CD4-positive, alpha-beta T cell treated with Interleukin-4 for 4 hours (primary cell): ENCODE measurements at places on chromosomes 2 and 18.
A peak's percentile ranks its signal among the peaks of the same experiment; 100 is the strongest.

DNA sequence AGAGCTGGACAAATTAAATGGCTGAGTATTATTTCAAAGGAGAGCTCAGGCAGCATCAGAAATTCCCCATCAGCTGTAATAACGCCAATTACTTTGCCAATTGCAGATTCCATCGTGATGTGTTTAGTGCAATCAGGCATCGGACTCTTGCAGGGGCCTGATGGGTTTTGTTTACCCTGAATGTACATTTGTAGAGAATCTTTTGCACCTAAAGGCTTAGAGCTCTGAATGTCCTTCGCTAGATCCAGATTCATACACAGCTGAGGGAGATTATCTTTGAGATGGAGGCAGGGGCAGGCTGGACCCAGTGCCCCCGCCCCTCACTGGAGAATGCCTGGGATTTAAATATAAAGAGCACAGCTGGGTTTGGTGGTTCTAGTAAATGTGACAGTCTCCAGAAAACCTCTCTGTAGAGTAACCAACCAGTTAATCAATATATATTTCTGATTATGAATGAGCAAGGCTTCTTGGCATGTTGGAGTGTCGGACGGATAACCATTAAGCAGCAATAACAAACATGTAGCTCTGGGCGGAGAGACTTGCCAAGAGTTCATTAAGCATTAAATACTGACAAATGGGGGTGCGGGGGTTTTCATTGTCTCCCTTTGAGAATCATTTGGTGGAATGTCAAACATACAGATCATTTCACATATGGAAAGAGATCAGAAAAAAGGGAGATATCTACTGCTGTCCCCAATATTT lies 200.9 kb downstream of the SETBP1 start:
- DNase-seq, result no peak

GRCh38 chr18:22933966-22934423 lies 867 bp downstream of the RBBP8 start:
- DNase-seq, result no peak

DNA sequence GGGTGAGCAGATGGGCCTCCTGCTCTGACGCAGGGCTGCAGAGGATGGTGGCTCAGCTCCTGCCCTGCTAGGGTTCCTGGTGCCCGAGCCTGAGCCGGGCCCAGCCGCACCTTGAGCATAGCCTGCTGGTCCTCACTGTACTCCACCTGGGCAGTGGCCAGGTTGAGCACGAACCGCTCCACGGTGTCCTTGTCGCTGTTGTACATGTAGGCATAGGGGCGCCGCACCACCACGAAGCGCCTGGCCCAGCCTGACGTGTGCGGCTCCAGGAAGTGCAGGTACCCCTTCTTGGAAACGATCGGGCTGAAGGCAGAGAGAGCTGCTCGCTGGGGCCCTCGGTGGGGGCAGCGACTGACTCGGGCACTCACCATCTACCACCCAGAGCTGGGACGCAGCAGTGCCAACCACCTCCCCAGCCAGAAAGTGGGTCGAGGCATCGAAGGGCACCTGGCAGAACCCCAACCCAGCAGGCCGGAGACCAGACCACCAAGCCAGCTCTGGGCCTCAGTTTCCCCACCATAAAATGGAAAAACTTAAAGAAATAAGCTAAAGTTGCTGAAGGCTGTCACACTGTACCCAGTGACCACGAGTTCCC lies 27.3 kb downstream of the AQP12A start:
- no peak for DNase-seq

DNA sequence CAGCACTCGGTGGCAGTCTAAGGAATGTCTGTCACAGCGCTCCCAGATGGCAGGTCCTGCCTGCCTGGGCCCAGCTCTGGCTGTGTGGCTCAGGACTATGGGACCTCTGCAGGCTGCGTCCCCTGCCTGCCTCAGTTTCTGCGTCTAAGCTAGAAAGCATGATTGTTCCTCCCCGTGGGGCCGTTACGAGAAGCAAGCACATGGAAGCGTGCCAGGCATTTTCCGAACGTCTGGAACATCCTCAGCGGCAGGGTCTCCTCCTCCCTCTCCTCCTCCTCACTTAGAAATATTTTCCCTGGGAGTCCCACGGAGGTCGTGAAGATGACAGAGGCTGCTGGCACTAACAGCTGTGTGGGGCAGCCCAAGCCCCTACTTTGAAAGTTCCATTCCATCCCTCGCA lies 43.3 kb downstream of the LRRFIP1 start:
- DNase-seq, result no peak

GRCh38 chr2:104888489-104889258 lies 34.8 kb downstream of the POU3F3 start:
- DNase-seq, result no peak

DNA sequence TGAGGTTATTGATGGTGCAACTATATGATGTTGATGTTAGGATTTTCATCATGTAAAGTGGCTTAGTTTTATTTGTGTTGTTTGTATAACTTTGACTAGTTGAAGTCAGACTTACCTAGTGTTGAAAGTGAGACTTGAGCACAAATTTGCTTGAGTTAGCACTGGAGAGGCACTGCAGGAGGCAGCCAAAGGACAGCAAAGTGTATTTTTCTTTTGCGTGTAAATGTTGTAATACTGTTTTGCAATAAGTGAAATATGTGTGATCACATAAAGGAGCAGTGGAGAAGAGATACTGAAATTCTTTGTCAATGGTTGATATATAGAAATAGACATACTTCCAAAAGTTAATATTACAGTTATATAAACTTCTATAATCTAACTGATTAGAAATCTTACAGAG lies 332.0 kb upstream of the RAB12 start:
- no peak for DNase-seq

- DNase-seq, result no peak
Observed at GRCh38 chr18:79851950-79852349, 54.2 kb downstream of the KCNG2 start.

GRCh38 chr2:7896940-7897487 lies 784.8 kb upstream of the ID2 start:
- no peak for DNase-seq

GRCh38 chr2:17756668-17757067 lies 2.7 kb downstream of the GEN1 start:
- DNase-seq, result no peak

DNA sequence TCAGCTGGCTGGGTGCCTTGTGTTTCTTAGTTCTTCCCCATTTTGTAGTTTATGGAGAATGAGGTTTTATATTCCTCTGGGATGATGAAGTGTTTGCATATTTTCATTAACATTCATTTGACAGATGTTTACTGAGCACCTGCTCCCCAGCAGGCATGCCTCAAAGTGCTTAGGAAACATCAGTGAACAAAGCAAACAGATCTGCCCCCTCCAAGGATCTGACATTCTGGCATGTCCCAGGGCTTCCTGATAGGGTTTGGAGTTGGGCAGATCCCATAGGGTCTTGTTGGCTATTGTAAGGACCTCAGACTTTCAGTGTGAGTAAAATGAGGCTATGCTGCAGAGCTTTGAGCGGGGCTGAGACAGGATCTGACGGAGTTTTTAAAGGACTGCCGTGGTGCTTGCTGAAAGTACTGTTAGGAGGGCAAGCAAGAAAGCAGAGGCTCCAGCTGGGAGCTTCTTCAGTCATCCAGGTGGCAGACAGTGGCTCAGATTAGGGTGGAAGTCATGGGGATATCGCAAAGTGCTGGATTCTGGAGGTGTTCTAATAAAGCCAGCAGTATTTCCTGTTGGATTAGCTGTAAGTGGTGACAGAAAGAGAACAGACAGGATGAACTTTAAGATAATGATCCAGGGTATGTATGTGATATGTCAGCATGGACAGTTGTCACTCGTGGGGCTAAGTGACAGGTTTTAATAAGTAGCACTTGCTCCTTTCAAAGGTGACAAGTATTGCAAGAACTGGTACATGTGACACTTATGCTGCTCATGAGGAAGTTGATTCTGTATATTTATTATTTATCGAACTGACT lies 11.3 kb upstream of the IAH1 start:
- no peak for DNase-seq

- no peak for DNase-seq
Observed at GRCh38 chr2:239747274-239747673, 277.9 kb downstream of the NDUFA10 start.

GRCh38 chr2:28367667-28368356 lies 24.8 kb upstream of the FOSL2 start:
- no peak for DNase-seq

GRCh38 chr2:181646415-181646987 lies 10.4 kb downstream of the CERKL start:
- no peak for DNase-seq

GRCh38 chr2:98663511-98664090 lies 55.2 kb downstream of the UNC50 start:
- DNase-seq, result peak; percentile 72

GRCh38 chr2:30577151-30577550 lies 130.1 kb downstream of the LCLAT1 start:
- no peak for DNase-seq

DNA sequence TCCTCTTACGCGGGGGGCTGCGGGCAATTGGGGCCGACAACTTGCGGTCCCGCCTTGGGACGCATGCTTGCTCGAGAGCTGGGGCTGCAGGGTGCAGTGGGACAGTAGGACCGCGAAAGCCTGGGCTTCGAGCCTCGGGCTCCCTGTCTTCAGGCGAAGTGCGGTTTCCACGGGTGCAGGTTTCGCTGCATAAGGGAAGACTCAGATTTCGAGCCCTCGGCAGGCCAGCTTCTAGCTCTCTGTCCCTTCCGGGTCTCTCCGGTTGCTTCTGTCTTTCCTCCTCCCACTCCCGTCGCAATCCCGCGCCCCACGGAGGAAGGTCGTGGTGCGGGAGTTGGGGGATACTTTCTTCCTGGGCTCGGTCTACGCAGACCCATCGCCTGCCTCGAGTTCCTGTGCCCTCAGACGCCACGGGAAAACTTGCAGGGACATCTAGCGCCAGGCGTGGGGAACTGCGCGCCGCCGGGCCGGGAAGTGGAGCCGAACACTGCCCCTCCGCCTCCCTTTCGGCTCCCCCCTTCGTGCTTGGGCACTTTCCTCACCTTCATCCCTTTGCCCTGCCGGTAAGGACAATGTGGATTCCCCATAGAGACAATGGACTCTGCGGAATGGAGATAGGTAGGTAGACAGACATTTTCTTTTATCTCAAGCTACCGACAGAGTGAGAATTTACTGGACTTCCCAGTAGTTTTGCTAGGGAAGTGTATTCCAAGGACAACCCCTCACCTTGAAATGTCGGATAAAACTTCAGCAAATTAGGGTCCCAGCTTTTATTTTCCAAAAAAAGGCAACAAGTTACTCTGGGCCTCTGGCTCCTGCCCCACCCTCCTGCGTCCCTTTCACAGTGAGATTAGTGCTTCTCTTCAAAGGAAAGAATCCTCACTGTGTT lies 4.2 kb upstream of the HOXD13 start:
- peak; percentile 6 for DNase-seq

- peak; percentile 23 for DNase-seq
Observed at GRCh38 chr2:179264368-179265081, at the start of gene SESTD1. Gene SESTD1, minus strand, starts transcription at chr2:179264832. Its CDS starts 72,991 bp downstream, at chr2:179191841.

- no peak for DNase-seq
Observed at GRCh38 chr2:65396348-65397026, 35.9 kb downstream of the SPRED2 start.

DNA sequence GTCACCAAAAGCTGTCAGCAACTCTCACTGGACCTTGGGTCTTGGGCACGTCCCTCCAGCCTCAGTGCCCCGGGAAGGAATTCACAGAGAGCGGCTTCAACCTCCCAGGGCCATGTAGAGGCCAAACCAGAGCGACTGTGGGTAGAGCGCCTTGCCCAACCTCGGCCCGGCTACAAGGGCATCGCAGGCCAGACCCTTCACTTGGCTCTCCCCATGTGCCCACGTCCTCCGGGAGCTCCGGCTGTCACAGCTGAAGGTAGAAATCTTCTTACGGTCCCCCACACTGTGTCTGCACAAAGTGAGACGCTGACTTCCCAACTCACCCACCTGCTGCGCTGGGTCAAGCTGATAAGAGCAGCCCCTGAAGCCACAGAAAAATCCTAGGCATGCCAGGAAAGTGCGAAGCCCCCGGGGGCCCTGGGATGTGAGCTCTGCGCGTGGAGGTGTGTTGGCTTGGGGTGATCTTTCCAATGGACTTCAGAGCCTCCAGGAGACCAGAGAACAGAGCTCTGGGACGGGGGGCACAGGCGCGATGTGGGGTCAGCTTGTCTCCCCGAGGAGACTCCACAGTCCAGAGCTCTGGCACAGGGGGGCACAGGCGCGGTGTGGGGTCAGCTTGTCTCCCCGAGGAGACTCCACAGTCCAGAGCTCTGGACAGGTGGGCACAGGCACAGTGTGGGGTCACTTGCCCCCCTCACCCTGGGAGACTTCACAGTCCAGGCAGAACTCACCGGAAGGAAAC lies 105.5 kb downstream of the RTP5 start:
- DNase-seq, result no peak

- no peak for DNase-seq
Observed at GRCh38 chr2:84931384-84931821, 25.9 kb downstream of the TMSB10 start.

- no peak for DNase-seq
Observed at GRCh38 chr2:138112536-138112935, 148.3 kb downstream of the HNMT start.

GRCh38 chr2:85598594-85599340 lies 3.2 kb downstream of the RNF181 start:
- no peak for DNase-seq

DNA sequence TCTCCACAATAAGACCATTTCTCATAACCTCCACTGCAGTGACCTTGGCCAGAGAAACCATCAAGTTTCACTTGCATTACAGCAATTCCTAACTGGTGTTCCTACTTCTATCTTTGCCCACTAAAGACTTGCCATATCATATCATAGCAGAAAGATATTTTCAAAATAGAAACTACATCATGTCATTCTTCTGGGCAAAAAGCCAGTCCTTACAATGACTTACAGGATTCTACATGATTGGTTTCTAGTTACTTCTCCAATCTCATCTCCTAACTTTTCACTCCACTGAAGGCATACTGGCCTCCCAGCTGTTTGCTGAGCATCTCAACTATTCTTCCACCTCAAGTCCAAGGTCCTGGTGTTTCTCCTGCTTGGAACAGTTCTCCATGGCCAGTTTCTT lies 151.4 kb downstream of the HNMT start:
- DNase-seq, result no peak
